NCI-H446 treated with DMSO at 0.1 percent for 48 hours (cell line): ENCODE measurements at places on chromosomes 5 and 9.
A peak's percentile ranks its signal among the peaks of the same experiment; 100 is the strongest.

- DNase-seq = no peak
These were observed 64.4 kb upstream of the WWC1 start for GRCh38 chr5:168227001-168227400.

- DNase-seq = no peak
These were observed 93.9 kb downstream of the CD180 start for GRCh38 chr5:67102708-67103107.

- DNase-seq = no peak
These were observed 91.3 kb upstream of the KIF2A start for GRCh38 chr5:62214701-62215100.

DNA sequence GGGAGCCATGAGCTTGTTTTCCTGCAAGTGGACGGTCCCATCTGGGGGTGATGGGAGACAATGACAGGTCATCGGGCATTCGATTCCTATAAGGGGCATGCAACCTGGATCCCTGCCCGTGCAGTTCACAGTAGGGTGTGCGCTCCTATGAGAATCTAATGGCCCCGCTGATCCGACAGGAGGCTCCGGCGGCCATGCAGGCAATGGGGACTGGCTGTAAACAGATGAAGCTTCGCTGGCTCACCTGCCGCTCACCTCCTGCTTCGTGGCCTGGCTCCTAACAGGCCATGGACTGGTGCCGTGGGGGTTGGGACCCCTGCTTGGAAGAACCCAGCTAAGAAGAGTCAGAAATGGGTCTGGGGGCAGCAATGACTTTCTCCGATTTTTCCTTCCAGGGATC lies 21.0 kb downstream of the PAEP start:
- DNase-seq = no peak

DNA sequence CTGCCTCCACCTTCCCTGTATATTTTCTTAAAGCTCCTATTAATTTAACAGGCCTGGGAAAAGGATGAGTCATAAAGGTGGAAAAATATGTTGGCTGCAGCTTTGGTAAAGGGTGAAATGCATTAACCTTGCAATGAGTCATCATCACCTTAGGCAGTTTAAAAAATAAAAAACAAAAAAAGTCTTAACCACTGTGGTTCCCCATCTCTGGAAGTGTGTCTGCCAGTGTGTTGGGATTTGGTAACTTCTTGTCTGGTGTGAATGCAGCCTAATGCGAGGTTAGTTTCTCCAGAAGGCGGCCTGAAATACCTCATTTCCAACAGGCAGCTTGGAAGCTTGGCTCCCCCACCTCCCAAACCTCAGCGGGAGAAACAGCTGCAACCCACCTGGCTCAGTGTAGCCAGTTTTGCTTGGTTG lies 265.3 kb upstream of the GAS1 start:
- no peak for DNase-seq

DNA sequence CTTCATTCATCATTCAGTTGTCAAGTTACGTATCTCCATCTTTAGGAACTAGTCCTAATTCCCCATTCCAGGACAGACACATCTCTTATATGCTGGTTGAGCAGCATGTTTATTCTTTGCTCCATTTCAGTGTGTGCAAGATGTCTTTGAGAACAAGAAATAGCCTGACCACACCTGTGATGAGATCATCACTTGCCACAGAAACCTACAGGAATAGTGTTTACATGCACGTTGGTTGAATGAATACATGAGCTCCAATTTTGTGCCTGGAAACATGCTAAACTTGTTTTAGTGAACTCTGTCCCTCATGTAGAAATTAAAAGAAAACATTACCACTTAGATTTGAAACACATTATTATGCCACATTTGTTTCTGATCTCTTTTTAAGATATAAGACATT lies 489.1 kb downstream of the CDH18 start:
- no peak for DNase-seq

DNA sequence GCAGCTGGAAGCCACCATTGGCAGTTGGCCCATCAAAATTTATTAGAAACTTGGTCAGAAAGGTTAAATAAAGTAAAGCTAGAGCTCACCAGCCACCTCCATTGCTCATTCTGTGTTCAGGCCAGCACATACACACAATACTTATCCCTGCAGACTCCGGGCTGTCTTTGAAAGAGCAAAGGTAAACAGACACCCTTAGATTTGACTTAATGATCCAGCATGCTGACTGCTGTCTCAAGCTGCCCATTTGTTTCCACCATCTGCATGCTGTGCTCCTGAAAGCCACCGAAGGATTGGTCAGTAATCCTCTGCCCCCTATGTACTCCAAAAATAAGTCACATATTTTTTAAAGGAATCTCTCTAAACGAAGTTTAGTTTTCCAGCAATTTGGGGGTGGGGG lies 1059.8 kb upstream of the DMAC1 start:
- DNase-seq = peak; percentile 33

DNA sequence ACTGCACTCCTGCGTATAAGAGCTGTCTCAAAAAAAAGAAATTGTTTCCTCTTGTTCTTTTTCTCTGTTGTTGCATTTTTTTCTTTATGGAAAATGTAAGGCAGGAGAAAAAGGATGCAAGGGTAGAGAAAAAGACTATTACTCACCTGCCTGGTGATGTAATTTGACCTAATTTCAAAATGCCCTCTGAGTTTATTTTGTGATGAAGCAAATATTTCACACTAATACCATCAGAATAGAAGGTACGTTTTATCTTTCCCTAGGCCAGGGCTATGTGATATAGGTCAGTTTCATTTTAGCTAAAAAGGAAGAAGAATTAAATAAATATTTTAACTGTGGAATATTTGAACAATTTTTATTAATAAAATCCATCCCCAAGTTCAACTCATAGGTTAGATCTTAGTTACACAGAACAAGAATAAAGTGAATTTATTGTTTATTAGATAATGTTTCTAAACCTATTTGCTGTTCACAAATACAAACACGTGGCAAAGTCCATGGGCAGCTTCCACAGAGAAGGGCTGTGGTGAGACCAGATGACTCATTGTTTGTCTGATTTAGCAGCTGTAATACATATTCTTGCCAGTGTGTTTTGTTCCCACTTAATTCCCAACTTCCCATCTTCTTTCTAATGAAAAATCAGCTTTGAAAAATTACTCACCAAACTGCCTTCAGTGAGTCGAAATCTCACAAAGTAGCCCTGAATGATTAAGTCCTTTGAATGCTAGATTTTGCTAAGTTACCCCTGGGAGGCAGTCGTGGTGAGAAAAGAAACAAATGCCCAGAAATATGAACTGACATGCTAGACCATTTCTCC lies 52.8 kb upstream of the CCDC112 start:
- DNase-seq = peak; percentile 51

GRCh38 chr9:112274600-112274999 lies 58.8 kb downstream of the PTBP3 start:
- DNase-seq = no peak

DNA sequence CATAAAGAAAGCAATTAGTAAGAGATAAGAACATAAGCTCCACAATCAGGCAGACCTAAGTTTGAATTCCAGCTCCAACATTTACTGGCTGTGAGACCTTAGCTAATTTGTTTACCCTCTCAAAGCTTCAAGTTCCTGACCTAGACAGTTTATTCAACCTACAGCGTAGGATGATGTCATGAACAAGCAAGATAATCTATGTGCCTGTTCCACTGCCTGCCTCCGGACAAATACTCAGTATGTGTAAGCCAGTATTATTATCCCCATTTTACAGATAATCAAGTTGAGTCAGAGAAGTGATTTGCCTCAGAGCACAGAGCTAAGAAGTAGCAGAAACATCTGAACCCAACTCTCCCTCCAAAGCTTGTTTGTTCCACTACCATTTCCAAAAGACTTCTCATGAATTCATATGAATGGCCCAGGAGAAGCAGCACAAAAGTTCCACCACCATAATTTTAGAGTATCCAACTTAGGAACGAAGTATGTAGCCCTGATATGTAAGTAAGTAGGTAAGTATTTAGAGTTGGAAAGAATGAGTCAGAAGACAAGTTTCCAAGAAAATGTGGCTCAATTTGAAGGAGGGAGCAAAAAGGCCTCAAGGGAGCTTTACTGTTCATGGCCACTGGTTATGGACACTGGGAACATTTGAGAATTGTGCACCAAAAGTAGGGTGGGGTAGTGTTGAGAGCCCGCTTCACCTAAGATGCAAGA lies 398.2 kb downstream of the NFIB start:
- DNase-seq = no peak

DNA sequence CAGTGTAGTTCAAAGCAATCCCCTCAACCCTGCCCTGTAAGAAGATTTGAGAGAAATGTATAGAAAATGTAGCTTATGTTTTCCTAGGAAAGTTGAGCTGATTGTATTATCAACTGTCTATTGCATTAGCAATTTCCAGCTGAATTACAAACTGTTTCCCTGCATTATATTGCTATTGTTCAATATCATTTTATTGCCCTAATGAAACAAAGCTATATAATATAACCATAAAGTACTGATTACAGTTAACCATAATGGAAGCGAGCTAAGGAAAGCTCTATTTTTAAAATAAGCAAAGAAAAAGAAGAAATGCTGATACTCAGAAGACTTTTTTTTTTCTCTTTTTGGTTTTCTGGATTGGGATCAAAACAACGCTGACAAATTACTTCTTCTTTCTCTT lies 228.3 kb downstream of the EFNA5 start:
- no peak for DNase-seq

DNA sequence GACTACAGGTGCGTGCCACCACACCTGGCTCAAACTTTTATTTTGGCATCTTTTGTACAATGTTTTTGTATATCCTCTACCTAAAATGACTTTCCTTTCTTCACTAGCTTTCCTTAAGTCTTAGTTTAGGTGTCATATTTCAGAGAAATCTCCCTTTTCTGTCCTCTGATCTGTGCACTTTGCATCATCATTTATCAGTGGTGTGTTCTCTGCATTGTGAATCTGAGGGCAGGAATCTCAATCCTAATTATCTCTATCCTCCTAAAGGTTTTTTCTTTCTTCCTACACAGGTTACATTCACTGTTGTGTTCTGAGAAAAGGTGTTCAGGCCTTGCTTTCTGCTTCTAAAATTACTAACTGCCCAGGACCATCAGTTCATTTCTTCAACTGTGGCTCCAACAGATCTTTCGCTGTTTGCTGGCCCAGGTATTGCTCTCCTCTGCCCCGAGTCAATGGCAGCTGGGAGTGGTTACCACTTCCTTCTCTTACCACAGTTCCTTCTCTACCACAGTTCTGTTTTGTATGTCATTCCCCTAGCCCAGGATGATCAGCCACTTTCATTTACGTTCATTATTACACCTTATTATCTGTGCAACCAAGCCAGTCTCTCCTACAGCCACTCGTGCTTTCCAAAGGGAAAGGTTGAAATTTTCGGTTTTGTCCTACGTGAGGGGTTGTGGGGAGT lies 14.0 kb downstream of the TGFBR1 start:
- DNase-seq = no peak

GRCh38 chr5:169012450-169012849 lies 288.5 kb downstream of the SLIT3 start:
- DNase-seq = no peak

GRCh38 chr5:30040488-30041118 lies 1152.9 kb upstream of the CDH6 start:
- peak; percentile 34 for DNase-seq

- no peak for DNase-seq
These were observed 150.0 kb downstream of the COL23A1 start for GRCh38 chr5:178440181-178440580.

- no peak for DNase-seq
These were observed 33.0 kb downstream of the SNX30 start for GRCh38 chr9:112783551-112783954.

DNA sequence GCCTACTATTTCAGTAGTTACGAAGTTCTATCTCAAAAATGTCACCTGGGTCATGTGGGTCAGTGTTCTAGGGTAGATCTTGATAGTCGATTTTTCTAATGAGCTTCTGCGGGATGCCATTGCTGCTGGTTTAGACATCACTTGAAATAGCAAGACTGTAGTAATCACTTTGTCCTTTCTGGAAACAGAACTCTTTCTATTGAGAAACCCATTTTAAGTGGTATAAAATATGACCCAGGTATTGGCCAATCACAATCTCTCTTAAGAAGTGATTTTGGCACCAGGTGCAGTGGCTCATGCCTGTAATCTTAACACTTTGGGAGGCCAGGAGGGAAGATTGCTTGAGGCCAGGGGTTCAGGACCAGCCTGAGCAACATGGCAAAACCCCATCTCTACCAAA lies 17.6 kb downstream of the ARRDC3 start:
- DNase-seq = no peak

DNA sequence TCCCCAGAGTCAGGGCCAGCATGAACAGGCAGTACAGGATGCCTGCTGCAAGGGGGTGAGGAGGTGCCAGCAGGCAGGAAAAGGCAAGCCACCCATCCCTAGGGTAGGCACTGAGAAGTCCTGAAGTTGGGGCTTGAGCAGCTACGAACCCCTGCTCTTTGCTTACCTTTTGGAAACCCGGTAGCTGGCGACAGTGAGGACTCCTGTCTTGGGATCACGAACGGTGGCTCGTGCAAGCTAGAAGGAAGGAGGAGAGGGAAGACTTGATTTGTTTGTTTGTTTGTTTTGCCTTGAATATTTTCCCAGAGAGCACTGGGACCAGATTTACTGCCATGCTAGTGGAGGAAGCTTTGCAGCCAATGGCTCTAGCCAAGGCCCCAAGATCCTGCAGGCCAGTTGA lies 23.7 kb downstream of the P4HA2 start:
- DNase-seq = no peak

DNA sequence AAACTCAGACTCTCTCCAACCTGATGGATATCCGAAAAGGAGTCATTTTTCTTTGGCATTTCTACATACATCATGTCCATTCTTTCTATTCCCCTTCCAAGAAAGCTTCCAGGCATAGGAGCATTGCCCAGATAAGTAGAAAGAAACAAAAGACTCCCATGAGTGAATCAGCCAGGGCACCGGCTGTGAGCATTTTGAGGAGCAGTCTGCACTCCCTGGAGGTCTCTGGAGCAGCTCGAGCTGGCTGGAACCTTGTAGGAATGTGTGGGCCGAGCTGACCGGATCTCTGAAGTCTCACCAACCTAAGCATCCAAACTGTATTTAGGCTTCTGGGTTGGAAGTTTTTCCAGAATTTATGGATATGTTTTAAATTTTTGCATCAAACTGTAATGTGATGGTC lies 161.4 kb upstream of the TRPC7 start:
- no peak for DNase-seq

- DNase-seq = no peak
These were observed 39.7 kb upstream of the COL15A1 start for GRCh38 chr9:98903961-98904411.

- DNase-seq = no peak
These were observed 22.4 kb upstream of the KIF12 start for GRCh38 chr9:114121227-114122135.

DNA sequence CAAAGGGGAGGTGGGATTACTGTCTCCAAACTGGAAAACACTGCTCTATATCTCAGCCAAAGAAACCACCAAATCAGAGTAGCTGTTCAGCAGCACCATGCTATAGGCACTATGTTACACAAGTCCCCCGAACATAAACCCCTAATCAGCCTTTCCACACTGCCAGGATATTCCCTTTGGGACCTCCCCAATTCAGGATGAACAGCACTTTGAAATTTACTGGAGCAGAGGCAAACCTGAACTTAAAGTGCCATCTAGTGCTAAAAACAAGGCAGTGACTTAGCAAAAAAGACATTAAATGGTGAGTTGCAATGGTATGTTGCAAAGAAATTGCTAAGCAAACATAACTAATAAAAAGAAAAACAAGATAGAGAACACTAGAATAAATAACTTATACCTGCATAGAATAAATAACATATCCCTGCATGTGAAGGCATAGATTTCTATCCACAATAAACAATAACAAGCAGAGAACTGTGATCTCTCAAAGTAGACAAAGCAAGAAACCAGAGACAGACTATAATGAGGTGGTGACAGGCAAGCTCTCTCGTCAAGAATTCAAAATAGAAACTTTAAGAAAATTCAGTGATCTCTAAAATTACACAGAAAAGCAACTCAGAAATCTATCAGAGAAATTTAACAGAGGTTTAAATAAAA lies 584.4 kb upstream of the ACO1 start:
- peak; percentile 79 for DNase-seq

- DNase-seq = no peak
These were observed 108.4 kb upstream of the NREP start for GRCh38 chr5:111865356-111865755.
